Activated CD4-positive, alpha-beta T cell treated with anti-CD3 and anti-CD28 coated beads for 24 hours (primary cell): ENCODE measurements at places on chromosomes 5 and 9.

GRCh38 chr5:88236866-88237642 lies 31.6 kb downstream of the TMEM161B start:
- DNase-seq = no peak

GRCh38 chr5:65157906-65158603 lies 323.7 kb downstream of the ADAMTS6 start:
- no peak for DNase-seq

DNA sequence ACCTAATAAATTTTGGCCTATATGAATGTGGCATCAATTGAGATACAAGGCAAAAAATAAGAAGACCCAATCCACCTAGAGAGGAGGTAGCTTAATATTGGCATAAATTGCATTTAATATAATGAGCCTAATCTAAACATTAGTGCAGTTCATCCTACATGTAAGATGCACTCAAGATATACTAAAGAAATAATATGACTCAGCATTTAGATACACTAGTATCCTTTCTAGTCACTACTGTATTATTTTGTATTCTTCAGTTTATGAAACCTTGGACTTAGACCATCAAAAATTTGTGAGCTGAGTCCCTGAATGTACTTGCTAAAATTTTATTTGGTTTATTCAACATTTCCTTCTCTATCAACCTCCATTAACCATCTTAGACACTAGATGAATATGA lies 104.7 kb downstream of the RAB3C start:
- DNase-seq = no peak

GRCh38 chr9:70428781-70429180 lies 14.3 kb upstream of the KLF9 start:
- DNase-seq = no peak

DNA sequence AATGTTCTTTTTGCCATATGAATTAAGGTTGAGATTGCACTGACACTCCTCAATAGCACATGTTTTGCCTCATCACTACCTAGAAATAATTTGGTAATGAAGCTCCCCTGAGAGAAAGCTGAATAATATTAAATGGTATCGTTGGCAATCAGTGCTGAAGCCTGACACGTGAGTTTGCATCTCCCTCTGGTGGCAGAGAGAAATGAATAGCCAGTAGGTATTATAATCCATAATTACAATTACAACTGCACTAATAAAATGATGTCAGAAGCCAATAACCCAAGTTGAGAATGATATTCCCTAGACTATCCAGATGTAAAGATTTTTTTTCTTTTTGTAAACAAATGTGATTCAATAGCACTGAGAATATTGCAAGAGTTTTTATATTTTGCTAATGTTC lies 700.3 kb downstream of the PTPRD start:
- DNase-seq = no peak

- no peak for DNase-seq
Measured at GRCh38 chr9:70073193-70073592, 29.5 kb downstream of the MAMDC2 start.

DNA sequence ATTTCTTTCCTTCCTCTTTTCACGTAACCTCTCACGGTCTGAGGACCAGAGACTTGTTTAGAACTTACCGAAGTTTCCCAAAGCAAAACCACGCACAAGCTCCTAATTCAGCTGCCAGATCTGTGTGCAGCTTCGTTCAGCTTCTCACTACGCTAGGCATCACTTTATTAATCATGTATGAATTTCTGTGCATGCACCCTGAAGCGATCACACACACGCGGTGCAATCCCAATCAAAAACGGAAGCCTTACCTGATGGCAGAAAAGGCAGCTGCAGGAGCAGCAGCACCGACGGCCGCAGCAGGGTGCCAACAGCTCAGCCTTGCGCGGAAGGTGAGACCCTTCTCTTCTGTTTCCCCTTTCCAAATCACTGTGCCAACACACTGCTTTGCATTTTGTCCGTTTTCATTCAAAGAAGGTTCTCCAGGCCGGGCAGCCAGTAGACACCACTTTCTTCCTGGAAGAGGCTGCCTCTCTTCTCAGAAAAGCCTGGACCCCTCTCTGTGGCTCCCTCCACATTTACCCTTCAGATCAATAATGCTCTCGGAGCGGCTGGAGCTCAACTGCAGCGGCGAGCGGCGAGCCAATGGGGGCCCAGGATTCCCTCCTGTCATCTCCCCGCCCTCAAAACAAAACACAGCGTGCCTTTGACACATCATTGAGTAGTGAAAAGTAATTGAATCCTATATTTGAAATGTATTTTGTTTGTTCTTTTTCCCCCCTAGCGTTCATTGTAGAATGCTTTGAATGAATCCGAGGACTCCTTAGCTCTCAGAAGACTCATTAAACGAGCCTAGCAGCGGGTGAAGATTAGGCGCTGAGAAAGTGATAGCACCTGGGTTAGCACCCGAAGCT lies at the start of gene CDH12:
CDH12 (minus strand) TSS at position 538 of the 854 bp plus-strand sequence.
- DNase-seq = no peak
